Common myeloid progenitor, CD34-positive (primary cell): ENCODE measurements at places on chromosomes 3 and 15.

DNA sequence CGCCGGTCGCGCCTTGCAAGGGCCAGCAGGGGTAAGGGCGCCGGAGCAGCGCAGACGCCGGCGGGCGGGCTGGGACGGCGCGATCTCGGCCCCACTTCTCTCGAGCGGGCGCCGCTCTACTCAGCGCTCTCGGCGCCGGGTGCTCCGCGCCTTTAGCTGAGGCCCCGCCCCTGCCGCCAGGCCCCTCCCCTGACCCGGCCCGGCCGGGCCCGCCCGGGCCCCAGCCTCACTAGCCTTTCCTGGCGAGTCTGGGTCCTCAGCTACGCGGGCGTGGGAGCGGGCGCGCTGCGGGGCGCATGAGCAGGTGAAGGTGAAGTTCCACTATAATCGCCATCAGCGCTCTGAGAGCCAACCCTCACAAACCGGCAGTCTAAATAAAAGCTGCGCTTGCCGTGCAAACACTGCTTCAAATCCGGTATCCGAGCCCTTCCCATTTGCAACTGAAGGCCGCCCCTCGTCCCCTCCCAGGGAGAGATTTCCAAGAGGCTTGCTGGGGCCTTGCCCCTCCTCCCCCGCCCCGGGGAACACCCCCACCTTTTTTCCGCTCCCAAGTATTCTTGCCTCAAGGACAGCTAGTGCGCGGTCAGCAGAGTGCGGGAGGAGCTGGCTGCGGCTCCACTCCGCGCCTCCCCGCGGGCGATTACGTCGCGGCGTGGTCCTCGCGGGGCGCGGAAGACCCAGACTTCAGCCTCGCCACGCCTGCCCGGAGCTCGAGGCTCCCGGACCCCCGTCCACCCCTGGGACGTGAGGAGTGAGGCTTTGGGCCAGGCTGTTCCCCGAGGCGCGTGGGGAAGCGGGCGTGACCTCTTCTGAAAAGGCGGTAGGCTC is at the start of gene RPP25:
RPP25 (minus strand) TSS at position 125 of the 828 bp plus-strand sequence. CDS start 189 bp downstream, outside the sequence.
- peak; percentile 70 for DNase-seq

GRCh38 chr3:9791790-9792404 is 376 bp downstream of the TADA3 start:
- no peak for DNase-seq

DNA sequence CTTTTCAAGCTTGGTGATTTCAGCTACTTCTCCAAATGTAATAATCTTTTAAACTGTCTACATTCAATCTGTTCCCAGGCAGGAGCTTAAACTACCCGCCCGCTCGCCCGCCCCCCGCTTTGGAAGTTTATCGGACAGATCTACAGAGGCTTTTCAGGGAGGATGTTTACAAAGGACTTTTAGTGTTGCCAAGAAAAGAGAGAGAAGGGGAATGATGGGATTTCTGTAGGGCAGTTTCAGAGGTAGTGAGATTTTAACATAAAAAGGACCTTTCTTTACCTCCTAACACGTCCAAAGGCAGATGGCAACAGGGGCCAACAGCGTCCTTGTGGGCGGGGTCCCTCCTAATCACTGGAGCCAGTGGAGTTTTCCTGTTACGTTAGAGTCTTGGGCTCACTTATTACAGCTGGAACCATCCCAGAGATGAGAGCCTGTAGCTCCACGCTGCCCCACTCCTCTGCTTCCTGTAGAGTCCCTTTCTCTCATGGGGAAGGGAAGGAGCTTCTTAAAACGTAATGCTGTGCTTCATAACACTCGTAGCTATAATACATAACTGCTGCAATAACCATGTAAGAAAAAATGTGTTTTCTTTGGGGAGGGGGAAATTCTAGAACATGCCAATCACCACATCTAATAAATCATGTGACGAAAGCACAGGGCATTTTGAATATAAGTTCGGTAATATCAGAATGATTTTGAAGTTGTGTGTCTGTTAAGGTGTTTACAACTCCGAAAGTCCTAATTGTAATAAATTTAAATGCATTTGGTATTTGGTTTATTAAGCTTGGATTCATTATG is 30.9 kb downstream of the HES1 start:
- no peak for DNase-seq

DNA sequence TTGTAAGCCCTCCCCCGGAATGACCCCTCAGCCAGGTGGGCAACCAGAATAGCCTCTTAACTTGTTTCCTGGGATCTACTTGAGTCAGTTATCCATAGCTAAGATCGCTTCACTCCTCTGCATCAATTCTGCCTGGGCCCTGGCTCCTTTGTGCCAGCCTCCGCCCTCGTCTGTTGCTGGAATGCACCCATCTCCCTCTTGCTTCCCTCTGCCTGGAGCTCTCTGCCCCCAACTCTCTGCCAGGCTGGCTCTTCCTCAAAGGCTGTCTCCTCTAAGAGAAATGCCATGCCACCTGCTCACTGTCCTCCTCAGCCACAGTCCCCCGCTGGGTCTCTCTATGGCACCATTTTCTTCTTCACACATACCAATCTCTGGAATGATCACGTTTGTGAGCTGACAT is 240.8 kb downstream of the ADAMTS17 start:
- no peak for DNase-seq

GRCh38 chr15:93830221-93831080 is 400.9 kb upstream of the MCTP2 start:
- DNase-seq, result no peak

- no peak for DNase-seq
Observed at GRCh38 chr15:77871852-77872371, 205.6 kb downstream of the TBC1D2B start.

- DNase-seq, result no peak
Observed at GRCh38 chr3:193908181-193908744, 227.7 kb upstream of the HES1 start.

DNA sequence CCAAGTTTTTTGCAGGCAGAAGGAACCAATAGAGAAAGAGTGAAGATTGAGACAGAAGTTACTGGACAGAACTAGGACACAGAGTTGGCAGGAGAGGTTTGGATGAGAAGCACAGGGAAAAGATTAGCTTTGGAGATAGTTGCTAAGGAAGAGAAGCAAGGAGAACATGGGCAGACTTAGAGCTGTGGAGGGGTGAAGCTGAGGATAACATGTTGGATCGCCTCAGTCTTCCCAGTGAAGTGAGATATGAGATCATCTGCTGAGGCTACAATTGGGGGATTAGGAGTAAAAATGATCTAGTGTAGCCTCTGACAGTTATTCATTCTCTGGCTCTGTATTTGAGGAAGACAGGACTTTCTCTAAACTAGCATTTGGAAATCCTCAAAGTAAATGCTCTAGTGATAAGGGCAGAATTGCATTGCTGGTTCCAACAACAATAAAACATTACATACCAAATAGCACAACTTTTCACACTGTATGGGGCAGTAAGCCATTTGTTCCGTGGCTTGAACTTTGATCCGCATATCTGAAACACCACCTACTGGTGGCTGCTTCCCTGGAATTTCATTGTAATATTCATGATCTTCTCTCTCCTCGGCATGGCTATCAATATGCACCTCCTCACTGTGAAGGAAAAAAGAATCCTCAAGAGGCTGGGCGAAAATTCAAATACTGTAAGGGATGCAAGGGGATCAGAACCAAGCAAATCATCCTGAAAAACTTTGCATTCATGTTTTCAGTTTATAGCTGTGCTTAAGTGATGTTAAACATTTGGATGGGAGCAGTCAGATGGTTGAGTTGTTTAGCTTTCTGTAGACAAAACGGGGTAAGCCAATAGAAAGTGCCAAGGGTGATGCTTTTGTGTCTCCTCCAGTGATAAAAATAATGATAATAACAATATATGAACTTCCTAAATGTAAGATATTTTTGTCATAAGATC is 22.2 kb upstream of the EID1 start:
- DNase-seq, result peak; percentile 25

- no peak for DNase-seq
Observed at GRCh38 chr3:133491481-133492059, 81.9 kb upstream of the CDV3 start.

DNA sequence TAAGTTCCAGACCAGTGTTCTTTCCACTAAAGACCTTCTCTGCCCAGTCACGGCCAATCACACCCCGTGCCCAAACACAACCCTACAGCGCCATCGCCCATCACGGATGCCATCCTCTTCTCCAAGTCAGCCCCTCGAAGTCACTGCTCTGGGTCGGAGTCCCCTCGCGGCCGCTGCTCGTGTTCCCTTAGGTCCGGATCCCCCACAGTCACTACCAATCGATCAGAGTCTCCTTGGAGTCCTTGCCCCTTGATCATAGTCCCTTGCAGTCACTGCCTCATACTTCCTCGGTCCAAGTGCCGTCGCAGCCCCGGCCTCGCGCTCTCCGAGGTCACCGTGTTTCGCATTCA is 461 bp downstream of the PCYT1A start:
- peak; percentile 60 for DNase-seq

DNA sequence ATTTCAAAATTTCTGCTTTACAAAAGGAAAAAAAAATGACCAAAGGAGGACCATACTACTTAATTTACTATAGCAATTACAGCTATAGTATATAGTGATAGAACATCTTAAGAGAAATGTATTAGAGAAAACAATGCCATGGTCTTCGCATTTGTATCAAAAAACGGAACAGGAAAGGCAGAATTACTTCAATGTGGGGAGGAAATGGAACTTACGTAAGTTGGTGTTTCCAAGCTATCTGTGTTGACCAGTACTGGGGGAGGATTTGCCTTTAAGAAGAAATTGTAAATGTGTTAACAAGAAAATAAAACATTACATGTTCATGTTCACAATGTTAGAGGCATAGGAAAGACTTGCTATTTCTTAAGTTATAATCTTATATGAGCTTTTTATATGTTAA is 119.9 kb upstream of the MELTF start:
- DNase-seq, result peak; percentile 67

GRCh38 chr3:57840473-57840872 is 84.4 kb downstream of the SLMAP start:
- peak; percentile 38 for DNase-seq

GRCh38 chr15:69035205-69035917 is 20.9 kb downstream of the NOX5 start:
- DNase-seq, result no peak

DNA sequence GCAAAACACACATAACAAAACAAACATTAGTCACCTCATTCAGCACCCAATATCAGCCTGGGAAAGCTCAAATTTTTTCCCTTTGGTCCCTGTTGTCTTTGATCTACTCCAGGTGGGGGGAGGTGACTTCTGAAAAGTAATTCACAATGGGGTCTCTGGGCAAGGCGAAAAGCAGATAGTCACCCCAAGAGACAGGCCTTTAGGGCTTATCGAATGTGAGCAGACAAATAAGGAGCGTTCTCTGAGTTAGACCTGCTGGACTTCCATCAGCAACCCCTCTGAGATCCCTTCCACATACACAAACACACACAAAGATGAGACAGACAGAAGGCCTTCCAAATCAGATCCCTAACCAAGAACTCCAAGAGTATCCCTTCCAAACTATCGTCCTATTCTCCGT is 171.0 kb upstream of the SMAD3 start:
- no peak for DNase-seq

- DNase-seq, result no peak
Observed at GRCh38 chr3:73950865-73951558, 326.3 kb upstream of the PDZRN3 start.

GRCh38 chr15:86162172-86162591 is 82.5 kb downstream of the AGBL1 start:
- no peak for DNase-seq

GRCh38 chr3:94673876-94674275 is 611.0 kb downstream of the NSUN3 start:
- DNase-seq, result no peak

DNA sequence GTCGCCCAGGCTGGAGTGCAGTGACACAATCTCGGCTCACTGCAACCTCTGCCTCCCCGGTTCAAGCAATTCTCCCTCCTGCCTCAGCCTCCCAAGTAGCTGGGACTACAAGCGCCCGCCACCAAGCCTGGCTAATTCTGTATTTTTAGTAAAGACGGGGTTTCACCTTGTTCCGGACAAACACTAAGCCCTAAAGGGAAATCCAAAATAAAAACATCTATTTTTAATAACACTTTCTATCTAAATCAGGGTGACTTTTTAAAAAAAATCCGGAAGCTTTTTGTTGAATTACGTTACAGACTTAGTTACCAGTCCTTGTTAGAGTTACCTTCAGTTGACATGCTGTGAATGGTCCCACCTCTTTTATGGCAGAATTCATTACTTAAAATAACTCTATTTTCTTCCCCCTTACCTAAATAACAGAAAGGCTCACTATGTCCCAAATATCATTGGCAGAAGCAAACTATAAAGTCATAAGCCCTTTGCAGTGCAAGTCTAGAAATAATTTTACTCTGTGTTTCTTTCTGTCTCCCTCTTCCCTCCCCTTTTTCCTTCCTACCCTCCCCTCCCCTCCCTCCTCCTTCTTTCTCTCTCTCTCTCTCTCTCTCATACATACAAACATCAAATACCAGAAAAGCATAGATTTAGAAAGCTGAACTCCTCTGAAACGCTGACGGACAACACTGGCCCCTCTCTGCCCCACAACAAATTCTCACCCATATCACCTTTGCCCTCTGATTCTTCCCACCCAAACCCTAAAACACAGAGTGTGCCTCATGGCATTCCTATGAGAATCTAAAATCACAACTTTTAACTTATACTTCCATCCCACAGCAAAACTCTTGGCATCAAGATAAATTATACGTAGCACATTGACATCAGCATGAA is 18.3 kb downstream of the THBS1 start:
- DNase-seq, result no peak

GRCh38 chr3:26091626-26092025 is 301.7 kb downstream of the OXSM start:
- no peak for DNase-seq

DNA sequence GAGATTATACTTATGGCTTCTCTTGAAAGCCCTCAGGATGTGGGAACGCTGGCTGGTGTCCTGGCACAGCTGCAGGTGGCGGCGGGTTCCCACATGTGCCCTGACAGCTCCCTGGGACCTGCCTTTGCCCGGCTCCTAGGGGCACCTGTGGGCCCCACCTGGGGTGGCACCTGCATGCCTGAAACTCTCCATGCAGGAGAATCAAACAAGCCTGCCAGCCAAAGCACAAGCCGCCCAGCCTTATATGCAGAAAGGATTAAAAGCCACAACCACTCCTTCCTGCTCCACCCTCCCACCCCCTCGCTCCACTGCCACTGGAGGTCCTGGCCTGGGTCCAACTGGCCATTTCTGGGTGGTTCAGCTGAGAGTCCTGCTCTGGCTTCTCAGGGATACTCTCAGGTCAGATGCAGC is 18.1 kb downstream of the TRPM1 start:
- DNase-seq, result peak; percentile 12

DNA sequence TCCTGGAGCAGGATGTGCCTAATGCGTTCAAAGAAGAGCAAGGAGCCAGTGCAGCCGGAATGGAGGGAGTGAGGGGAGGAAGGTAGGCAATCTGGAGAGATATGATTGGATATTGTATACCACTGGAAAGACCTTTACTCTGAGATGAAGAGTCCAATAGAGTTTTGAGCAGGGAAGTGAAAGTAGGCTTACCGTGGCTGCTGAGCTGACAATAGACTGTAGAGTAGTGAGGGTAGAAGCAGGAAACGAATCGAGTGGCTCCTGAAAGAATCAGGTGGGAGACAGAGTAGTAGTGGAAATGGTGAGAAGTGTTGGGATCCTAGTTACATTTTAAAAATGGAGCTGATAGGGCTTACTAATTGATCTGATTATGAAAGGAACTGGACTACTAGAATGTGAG is 51.8 kb upstream of the NUDT16 start:
- DNase-seq, result no peak
